ENCODE measurements at places on chromosomes 3 and 15. TPM values are rescaled to one million over a fixed set of nuclear protein-coding genes. Genes with fewer than 3 reads are reported as not detected.

GRCh38 chr3:21520106-21520963 is 230.7 kb downstream of the ZNF385D start:
- no peak for DNase-seq

DNA sequence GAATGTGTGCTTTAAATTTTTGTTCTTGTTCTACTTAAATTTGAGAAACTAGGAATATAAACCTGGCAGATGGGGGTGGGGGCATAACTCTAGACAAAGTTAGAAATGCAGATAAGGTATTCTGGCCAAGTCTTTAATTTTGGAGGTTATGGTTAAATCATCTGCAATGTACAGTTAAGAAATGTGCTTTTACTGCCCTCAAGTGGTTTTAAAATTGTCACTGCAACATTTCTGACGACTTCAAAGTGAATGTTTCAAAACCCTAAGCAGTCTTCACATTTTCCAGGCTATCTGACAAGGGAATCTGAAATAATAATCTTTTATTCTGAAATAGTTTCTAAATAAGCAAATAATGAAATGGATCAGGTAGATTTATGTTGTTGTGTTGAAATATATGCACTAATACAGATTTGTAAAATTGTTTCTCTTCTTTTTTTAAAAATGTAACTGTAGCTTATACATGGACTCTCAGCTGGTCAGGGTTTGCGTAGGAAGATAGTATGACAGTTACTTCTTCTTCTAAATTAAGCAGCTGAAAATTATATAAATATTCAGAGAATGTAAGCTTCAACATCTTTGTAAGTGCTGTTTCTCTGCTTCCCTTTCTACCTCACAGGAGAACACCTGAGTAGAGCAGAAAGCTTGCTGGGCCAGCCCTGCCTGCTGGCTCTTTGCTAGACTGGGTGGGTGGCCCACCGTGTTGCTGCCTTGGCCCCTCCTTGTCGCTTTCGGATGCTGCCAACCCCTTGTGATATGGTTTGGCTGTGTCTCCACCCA is 45.0 kb downstream of the SUCNR1 start:
- DNase-seq: no peak

DNA sequence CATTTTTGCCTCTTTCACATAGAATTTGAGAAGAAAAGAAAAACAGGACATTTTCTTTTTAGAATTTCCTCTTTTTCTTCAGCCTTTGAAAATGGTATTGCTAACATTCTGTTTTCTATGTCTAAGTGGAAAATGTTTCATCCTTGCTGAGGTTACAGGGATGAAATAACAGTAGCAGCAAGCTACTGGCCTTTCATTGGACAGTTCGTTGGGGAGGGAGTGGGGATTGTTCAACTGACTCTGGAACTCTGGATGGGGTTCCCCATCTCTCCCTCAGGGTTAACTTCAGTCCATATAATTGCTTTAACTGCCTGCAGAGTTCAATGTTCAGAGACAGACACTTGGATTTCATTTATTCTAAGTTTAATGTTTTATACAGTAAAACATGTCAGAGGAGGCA is 346.0 kb downstream of the NLGN1 start:
- no peak for DNase-seq

DNA sequence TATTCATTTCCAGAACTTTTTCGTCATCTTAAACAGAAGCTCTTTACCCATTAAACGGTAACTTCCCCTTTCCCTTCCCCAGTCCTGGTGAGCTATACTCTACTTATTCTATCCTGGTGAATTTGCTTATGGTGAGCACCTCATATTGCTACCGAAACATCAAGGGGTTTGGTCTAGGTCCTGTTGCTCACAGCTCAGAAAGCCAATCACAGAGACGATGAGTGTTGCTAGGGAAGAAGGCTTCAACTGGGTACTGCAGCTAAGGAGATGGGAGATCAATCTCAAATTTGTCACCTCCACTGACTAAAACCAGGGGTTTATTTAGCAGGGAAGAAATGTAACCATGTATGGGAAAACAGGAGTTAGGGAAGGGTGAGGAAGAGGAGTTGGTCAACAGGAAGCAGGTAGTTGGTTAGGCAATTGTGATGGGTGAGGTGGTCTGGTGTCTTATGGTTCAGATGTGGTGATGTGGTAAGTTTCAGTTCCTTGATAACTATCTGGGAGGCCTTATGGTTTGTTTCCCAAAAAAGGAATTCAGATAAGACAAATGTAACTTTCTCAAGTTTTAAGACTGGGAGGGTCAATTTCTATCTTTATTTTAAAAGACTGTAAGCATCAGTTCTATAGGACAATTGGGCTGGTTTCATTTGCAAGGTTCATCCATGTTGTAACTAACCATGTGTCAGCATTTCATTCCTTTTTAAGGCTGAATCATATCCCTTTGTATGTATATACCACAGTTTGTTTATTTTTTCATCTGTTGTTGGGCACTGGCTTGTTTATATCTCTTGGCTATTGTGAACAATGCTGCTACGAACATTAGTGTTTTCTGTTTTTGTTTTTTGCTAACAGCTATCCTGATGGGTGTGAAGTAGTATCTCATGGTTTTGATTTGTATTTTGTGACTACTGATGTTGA is 24.3 kb downstream of the ARHGAP11B start:
- DNase-seq: no peak

GRCh38 chr3:126103121-126104027 is 19.4 kb upstream of the SLC41A3 start:
- DNase-seq: no peak

The DUOXA1 gene
- 202 TPM for total RNA-seq

DNA sequence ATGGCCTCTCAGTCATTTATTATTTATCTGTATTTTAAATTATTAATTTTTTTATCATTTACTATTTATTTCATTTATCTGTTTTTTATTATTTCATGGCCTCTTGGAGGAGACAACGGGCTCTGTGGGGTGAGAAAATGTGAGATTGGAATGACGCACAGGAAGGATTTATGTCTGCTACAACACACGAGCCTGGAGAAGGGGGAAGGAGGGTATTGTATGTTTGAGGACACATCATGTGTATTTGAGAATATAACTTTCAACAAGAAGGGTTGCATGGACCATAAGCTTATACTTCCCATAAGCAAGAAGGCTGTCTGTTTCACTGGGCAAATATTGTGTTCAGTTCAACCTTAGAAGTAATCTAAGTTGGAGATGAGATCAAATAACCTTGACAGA is 31.7 kb downstream of the LSM3 start:
- no peak for DNase-seq

- DNase-seq: no peak
Observed at GRCh38 chr3:14222457-14222856, 43.8 kb downstream of the LSM3 start.

The PP2D1 gene
- total RNA-seq: not detected

- no peak for DNase-seq
Observed at GRCh38 chr15:31330836-31331235, 4.2 kb downstream of the KLF13 start.

GRCh38 chr3:133393691-133394474 is 6.0 kb upstream of the BFSP2 start:
- DNase-seq: no peak

The ERC2 gene
- 0.12 TPM for total RNA-seq

- no peak for DNase-seq
Observed at GRCh38 chr3:171465763-171466162, 5.6 kb upstream of the TNIK start.

The TRIM42 gene
- total RNA-seq: not detected

DNA sequence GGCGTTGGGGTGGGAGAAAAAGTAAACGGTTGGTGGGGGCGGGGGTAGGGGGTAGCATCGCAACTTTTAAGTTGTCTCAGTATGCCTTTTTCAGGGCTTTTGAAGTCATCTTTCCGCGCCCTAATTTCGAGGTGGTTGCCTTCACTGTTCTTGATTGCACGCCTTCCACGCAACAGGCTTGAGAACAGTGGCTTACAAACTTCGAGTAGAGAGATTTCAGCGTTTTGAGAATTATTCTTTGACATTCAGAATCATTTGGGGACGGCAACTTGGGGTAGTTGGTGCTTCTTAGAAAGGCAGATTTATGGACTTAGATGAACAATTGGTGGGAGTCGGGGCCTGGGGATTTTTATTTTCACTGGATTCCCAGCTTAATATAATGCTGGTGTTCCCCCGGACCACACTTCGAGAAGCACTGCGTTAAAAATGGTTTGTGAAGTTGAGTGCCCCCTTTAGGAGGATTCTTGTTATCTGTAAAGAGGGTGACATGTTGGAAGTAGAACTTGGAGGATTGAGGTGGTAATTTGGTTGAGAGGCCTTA is 880 bp downstream of the PPP4R2 start:
- DNase-seq: no peak

The PROK2 gene
- total RNA-seq: not detected

The SCG3 gene
- not detected for total RNA-seq

DNA sequence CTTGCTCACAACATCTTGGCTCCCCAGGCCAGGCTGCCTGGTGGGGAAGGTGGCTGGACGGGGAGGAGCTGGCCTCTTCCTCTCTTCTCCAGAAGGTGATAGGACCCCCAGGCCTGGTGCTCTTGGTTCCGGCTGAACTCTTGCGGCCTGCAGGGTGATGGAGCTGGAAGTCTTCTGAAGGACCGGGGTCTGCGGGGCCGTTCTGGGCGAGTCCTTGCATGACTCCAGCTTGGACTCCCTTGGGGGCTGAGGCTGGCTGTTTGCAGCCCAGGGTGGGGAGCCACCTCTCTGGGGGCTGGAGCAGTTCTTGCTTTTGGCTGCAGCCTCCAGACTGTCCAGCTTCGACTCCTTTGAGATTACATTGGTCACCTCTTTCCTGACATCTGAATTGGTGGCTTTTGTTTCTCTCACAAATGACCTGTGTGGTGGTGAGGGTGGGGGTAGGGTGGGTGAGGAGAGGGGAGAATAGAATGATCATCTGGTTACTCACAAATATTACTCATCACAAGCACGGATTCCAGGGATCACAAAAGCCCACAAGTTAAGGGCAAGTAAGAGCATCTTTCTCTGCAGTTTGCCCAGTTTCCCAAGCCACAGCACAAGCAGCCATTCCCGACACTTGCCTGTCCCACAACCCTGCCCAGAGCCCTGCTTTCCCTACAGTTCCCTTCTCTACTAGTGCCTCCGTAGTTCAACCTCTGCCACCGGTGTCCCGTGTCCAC is 149.1 kb upstream of the HACD2 start:
- DNase-seq: no peak

DNA sequence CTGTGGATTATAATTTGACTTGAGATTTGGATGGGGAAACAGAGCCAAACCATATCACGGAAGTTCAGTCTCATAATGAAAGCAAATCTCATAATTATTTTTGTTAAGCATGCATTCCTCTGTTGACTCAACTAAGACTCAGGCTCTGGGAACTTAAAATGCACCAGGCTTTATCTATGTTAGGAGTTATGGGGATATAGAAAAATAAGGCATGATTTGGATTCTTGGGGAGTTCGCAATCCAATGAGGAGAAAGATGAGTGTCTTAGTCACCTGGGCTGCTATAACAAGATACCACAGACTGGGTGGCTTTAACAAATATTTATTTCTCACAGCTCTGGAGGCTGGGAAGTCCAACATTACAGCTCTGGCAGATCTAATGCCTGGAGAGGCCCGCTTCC is 89.4 kb upstream of the TJP1 start:
- DNase-seq: no peak

The RLBP1 gene
- not detected for total RNA-seq

The LRRIQ4 gene
- not detected for total RNA-seq

The MGLL gene
- 52.3 TPM for total RNA-seq

The CAMKV gene
- not detected for total RNA-seq

DNA sequence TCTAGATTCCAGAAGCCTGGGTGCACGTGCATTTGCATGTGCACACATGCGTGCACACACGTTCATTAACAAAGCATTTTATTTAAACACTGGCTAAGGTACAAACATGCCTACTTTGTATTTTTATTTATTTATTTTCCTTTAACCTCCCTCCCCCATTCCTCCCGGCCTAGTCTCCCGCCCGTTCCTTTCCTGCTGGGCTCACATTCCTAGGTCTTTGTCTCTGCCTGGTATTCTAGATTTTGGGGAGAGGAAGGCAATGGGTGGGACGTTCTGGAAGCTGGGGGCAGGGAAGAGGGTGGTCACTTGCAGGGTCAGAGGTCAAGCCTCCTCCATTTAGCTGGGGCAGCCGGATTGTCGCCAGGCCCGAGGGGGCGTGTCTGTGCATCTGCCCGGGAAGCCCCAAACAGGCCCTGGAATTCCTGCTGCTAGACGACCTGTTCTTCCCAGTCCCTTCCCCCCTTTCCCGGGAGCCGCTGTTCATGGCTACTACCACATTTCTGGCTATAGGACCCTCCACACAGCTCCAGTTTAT is 51.8 kb downstream of the TRIM71 start:
- DNase-seq: no peak

GRCh38 chr3:48711727-48712126 is 5.3 kb downstream of the IP6K2 start:
- DNase-seq: no peak

GRCh38 chr3:42179110-42179725 is 86.8 kb downstream of the CCK start:
- DNase-seq: no peak

The AGBL1 gene
- total RNA-seq: 0.19 TPM

The CDHR4 gene
- total RNA-seq: not detected

DNA sequence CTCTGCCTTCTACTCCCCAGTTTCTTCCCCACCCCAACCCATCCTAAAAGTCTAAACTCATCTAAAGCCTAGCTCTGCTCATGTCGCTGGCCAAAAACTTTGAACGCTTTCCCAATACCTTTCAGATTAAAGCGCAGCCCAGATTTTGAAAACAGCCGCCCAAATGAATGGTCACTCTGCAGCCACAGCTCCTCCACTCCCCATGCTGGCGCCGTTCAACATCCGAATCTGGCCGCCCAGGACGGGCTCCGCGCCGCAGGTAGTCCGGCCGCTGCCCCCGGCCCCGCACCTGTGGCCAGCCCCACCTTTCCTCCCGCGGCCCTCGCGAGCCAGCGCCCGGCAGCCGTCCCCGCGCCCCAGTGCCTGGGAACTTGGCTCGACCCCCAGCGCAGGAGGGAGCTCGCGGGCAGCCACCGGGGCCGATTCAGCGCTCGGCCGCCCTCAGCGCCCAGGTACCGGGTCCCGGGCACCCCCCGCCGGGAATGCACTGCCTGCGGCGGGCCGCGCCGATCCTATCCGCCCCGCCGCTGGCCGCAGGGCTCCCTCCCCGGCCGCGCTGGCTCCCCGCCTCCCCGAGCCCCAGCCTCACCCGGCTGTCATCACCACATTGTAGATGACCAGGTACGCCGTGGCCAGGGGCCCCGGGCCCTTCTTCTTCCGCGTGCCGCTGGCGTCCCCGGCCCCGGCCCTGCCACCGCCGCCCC is 417 bp downstream of the HACD2 start:
- DNase-seq: no peak

The PRR20G gene
- not detected for total RNA-seq

All from esophagus squamous epithelium (tissue), 5 donors.